Esophagus (tissue), 2 donors: ENCODE measurements at places on chromosomes 13 and 19. TPM values are rescaled to one million over a fixed set of nuclear protein-coding genes. Genes with fewer than 3 reads are reported as not detected.

SHISA7 gene
- polyA plus RNA-seq = 0.01 TPM

ZNF490 gene
- polyA plus RNA-seq = 0.36 TPM

KLF12 gene
- 0.69 TPM for polyA plus RNA-seq

TTYH1 gene
- polyA plus RNA-seq = 3.7 TPM

EXOC3L2 gene
- 1.3 TPM for polyA plus RNA-seq

TYROBP gene
- polyA plus RNA-seq = 16.7 TPM

PIK3R2 gene
- polyA plus RNA-seq = 8.1 TPM

OR7A17 gene
- polyA plus RNA-seq = not detected

LRG1 gene
- polyA plus RNA-seq = 20.1 TPM

LGALS14 gene
- not detected for polyA plus RNA-seq

RDH8 gene
- polyA plus RNA-seq = not detected

OR7D2 gene
- polyA plus RNA-seq = 0.01 TPM

ZNF560 gene
- polyA plus RNA-seq = 0.05 TPM

HSPB6 gene
- polyA plus RNA-seq = 12.5 TPM

STK24 gene
- polyA plus RNA-seq = 122 TPM

CLDND2 gene
- polyA plus RNA-seq = 0.37 TPM

ZNF878 gene
- 0.24 TPM for polyA plus RNA-seq

PAK4 gene
- polyA plus RNA-seq = 43.1 TPM

MUC16 gene
- 0.06 TPM for polyA plus RNA-seq

FUZ gene
- polyA plus RNA-seq = 12.1 TPM

ZC3H13 gene
- polyA plus RNA-seq = 7.9 TPM

CEACAM8 gene
- not detected for polyA plus RNA-seq

DPF1 gene
- polyA plus RNA-seq = 0.06 TPM

CLDN10 gene
- 3.9 TPM for polyA plus RNA-seq

RFPL4A gene
- not detected for polyA plus RNA-seq

NTN5 gene
- polyA plus RNA-seq = 0.39 TPM

SH2D3A gene
- 48.7 TPM for polyA plus RNA-seq

KIR2DL3 gene
- polyA plus RNA-seq = not detected

TJP3 gene
- polyA plus RNA-seq = 44.5 TPM
